ENCODE measurements at places on chromosomes 13 and 19. TPM values are rescaled to one million over a fixed set of nuclear protein-coding genes. Genes with fewer than 3 reads are reported as not detected.

DNA sequence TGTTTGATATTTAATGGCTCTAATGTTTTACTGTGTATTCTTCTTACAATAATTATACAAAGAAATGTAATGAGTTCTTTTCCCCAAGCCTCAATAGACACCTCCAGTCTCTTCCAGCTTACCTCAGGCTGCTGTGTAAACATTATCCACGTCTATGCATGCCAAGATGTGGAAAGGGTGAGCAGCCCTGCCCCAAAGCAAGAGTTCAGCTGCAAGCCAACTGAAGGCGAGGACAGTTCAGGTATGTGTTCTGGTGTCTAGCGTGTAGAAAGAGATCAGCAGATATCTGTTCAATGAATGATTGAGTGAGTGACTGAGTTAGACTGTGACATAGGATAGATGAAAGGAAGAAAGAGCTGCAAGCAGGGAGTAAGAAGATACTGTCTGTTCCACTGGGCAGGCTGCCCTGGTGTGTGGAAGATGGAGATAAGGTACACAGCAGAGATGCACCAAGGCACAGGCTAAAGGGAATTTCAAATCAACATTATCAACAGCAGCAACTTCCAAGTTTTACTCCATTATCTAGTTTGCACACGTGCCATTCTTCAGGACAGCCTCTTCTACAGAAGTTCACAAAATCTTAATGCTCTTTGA, 66.0 kb downstream of the LATS2 start:
- no peaks in the 10 kb centered on the region for H3K36me3 ChIP-seq
- no peaks in the 10 kb centered on the region for H3K4me1 ChIP-seq
- H3K4me3 ChIP-seq: no peak overlapping the region
- no peaks in the 10 kb centered on the region for H3K27me3 ChIP-seq
- DNase-seq: no peak
- H3K27ac ChIP-seq: no peak overlapping the region

GRCh38 chr19:6350688-6351087, 10.6 kb upstream of the CLPP start:
- no peak for DNase-seq
- H3K27ac ChIP-seq: no peak overlapping the region
- H3K4me3 ChIP-seq: no peak overlapping the region
- no peaks in the 10 kb centered on the region for H3K27me3 ChIP-seq

Gene LGI4
- polyA plus RNA-seq: 4.5 TPM

Gene ZNF536
- 6.6 TPM for polyA plus RNA-seq

Gene PRR20E
- not detected for polyA plus RNA-seq
